ENCODE measurements at places on chromosomes 11 and 22. TPM values are rescaled to one million over a fixed set of nuclear protein-coding genes. Genes with fewer than 3 reads are reported as not detected.

The PGA4 gene
- not detected for total RNA-seq

The UPB1 gene
- not detected for total RNA-seq

The BACE1 gene
- 7.8 TPM for total RNA-seq

The DPP3 gene
- 68.5 TPM for total RNA-seq

The DERL3 gene
- total RNA-seq: 1.4 TPM

The YPEL4 gene
- total RNA-seq: not detected

The C22orf31 gene
- total RNA-seq: not detected

The C11orf87 gene
- under 0.01 TPM for total RNA-seq

The LRRC56 gene
- 0.34 TPM for total RNA-seq

The IL17REL gene
- total RNA-seq: not detected

The PYGM gene
- not detected for total RNA-seq

The SULT4A1 gene
- total RNA-seq: 0.08 TPM

The TRIM51 gene
- not detected for total RNA-seq

The TEX54 gene
- total RNA-seq: not detected

The HTR3B gene
- not detected for total RNA-seq

The BAIAP2L2 gene
- 7.1 TPM for total RNA-seq

The OR52N4 gene
- not detected for total RNA-seq
